ENCODE measurements at places on chromosomes 5 and 9.

- no peak for DNase-seq
These were observed 157.5 kb downstream of the MACROH2A1 start for GRCh38 chr5:135241536-135241935.

- DNase-seq: no peak
These were observed 33.0 kb downstream of the TGFBI start for GRCh38 chr5:136061630-136062365.

- DNase-seq: peak; percentile 29
These were observed at the start of gene SUSD1 for GRCh38 chr9:112174965-112175795. Gene SUSD1 (minus strand): TSS chr9:112175297. CDS start chr9:112175235, 62 bp downstream.

GRCh38 chr5:56615361-56616153, 199.8 kb upstream of the MAP3K1 start:
- DNase-seq: no peak

- DNase-seq: no peak
These were observed 9.0 kb downstream of the RFESD start for GRCh38 chr5:95655575-95655974.

- no peak for DNase-seq
These were observed 71.9 kb downstream of the TSPAN17 start for GRCh38 chr5:176719113-176719739.

GRCh38 chr9:137454145-137454596, 5.0 kb downstream of the NSMF start:
- no peak for DNase-seq

GRCh38 chr9:68999393-69000105, 14.4 kb downstream of the PRKACG start:
- DNase-seq: peak; percentile 48

DNA sequence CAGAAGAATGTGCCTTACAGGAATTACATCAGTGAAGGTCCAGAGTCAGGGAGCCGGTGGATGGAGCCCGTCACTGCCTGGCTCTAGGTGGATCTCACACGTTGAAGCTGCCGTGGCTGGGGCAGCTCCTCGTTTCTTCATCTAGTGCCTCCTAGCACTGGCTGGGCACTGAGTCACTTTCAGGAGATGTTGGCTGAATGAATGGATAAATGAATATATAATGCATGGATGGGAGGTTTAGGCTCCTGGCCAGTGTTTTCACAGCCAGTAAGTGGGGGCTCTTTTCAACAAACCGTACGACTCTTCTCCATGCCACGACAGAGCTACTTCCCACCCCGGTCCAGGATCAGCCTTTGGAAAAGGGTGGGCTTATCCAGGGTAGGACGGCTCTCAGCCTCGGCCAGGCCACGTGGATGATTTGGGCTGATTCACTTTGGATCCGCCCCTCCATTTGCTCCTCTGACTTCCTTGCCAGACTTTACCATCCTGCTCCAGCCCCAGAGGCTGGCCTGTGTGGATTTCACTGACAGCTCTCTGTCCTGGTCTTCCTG, 1.3 kb upstream of the SH3PXD2B start:
- no peak for DNase-seq

- no peak for DNase-seq
These were observed 471.3 kb downstream of the TMEM232 start for GRCh38 chr5:110255194-110255593.

DNA sequence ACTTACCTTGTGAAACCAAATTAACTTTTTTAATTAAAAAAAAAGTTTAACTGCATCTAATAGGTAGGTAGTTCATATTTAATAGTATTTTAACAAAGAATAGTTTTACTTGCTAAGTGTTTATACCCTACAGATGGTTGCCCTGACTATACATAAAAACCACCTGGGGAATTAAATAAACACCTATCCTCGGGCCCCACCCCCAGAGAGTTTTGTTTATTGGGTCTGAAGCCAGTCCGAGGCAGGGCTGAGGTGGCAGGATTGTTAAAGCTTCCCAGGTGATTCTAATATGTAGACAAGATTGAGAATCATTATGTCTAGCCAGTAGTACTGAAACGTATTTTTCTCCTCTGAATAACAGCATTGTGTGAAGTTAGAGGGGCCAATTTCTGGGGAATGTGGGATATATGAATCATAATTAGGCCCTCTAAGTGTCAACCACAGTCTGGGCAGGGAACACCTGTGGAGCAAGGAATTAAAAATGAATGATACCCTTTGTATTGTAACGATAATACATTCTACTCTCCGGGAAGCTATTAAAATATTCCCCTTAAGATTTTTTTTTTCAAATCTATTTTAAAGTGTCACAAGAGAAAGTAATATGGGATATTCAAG, 5.6 kb upstream of the PAM start:
- DNase-seq: no peak

- peak; percentile 74 for DNase-seq
These were observed 393 bp downstream of the SH3GLB2 start for GRCh38 chr9:129027685-129028191.

GRCh38 chr5:148388696-148389095, 4.9 kb downstream of the FBXO38 start:
- DNase-seq: no peak

GRCh38 chr9:89807682-89808075, 202.9 kb downstream of the GADD45G start:
- DNase-seq: no peak

DNA sequence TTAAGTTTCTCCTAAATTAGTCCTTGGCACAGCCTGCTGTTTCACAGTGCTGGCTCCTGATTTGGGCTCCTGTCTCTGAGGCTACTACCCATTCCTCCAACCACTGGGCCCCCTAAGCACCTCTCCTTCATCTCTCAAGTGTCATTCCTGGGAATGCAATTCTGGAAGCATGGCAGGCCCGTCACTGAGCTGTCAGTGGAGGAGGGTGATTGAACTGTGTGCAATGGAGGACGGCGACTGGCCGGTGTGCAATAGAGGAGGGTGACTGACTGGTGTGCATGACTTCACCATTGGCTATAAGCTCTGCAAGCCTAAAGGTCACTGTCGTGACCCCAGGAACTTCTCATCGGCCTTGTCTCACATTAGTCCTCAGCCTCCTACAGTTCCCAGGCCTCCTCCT, 12.4 kb upstream of the IL17B start:
- no peak for DNase-seq

DNA sequence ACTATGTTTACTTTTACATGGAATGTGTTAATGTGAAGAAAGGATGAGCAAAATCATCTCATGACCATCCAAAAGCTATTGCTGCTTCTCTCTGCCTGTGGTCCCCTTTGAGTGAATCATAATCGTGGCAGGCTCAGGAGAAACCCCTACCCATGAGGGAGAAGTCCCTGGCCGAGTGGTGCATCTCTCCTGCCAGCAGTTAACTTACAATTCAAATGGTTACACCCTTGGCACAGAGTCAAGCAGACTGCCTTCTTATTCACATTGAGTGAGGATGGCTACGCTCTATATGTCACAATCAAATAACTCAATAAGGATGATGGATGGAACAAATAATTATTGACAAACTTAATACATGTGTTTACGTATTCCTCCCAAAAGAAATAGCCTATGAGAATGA, 179.1 kb downstream of the FGF1 start:
- DNase-seq: no peak

Data from activated gamma-delta T cell treated with Interleukin-2 at 50 U/mL for 16 hours (primary cell).